ENCODE measurements at places on chromosomes 1 and 21. TPM values are rescaled to one million over a fixed set of nuclear protein-coding genes. Genes with fewer than 3 reads are reported as not detected.

B3GALT5 gene
- 1.1 TPM for total RNA-seq

OR2AK2 gene
- not detected for total RNA-seq

ARL8A gene
- 60.0 TPM for total RNA-seq

GOLT1A gene
- total RNA-seq, result not detected

SPATA1 gene
- total RNA-seq, result not detected

NR1I3 gene
- total RNA-seq, result not detected

PLA2G2A gene
- not detected for total RNA-seq

MYCL gene
- total RNA-seq, result 2.5 TPM

FAM229A gene
- 5.5 TPM for total RNA-seq

LCE1F gene
- not detected for total RNA-seq

FASLG gene
- not detected for total RNA-seq

ANGPTL1 gene
- total RNA-seq, result not detected

NTNG1 gene
- total RNA-seq, result 42.3 TPM

AK4 gene
- 21.5 TPM for total RNA-seq

CCDC190 gene
- 2.2 TPM for total RNA-seq

GNG12 gene
- total RNA-seq, result 156 TPM

REN gene
- total RNA-seq, result 0.29 TPM

HLX gene
- total RNA-seq, result 30.4 TPM

CFH gene
- 14.0 TPM for total RNA-seq

PIK3CD gene
- 13.2 TPM for total RNA-seq

PTAFR gene
- not detected for total RNA-seq

INAVA gene
- 2.3 TPM for total RNA-seq
